Effector CD8-positive, alpha-beta T cell (primary cell): ENCODE measurements at places on chromosomes 12 and 14.

DNA sequence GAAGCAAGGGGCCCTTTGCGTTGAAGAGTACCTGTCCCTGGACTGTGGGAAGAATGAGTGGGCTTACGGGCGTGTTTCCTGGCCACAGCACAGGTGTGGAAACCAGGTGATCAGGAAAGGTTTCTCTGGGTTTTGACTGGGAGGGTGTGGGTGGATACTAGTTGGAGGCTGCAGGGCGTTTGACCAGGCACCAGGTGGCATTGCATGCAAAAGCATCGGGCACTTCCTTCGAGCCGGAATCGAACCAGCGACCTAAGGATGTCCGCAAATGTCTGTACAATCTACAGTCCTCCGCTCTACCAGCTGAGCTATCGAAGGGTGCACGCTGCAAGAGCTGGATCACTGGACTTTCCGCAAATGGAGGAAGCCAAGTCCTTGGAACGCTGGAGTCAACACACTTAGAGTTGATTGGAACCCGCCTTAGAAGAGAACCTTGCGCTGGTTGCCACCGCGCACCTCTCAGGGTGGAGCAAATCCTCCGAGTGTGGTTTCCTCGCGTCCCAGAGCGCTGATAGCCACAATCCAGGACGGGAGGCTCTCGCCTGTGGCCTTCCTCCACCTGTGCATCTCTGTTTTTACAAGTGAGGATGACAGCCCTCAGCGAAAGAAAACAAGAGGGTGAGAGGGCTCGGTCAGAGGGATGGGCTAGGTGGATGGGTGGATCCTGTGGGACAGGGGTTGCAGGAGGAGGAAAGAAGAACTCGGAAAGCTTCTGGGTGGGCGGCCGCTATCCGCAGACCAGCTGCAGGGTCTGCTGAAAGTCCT lies 21.2 kb upstream of the RNASE4 start:
- DNase-seq = peak; percentile 53

DNA sequence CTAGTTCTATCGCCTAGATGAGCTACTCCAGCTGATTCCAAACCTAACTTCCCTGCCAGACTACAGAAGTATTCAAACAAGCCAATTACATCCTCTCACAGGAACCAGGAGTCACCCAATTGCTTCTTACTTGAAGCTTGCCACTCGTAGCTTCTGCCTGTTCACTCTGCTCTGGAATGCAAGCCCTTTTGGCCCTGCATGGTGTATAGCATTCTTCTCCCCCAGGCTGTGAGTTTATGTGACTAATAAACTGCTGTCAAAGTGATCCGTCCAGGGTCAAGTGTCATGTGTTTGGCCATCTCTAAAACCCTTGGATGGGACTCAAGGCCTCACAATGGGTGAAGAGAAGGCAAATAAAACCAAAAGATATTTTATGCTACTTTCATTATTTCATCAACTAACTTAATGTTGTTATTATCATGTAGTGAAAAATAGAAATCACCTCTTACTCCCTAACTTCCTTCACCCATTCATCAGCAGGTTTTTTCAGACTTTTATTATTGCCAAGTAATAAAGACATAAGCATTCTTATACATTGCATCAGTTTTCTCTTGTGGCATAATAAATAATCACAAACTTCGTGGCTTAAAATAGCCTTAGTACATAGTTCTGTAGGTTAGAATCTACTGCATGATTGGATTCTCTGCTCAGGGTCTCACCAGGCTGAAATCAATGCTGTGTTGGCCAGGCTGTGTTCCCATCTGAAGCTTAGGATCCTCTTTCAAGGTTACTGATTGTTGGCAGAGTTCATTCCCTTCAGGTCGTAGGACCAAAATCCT lies 1981.7 kb upstream of the FLRT2 start:
- no peak for DNase-seq

- DNase-seq = no peak
Measured at GRCh38 chr14:105012171-105012985, 8.5 kb downstream of the CDCA4 start.

GRCh38 chr14:58985786-58986185 lies 202.7 kb upstream of the DAAM1 start:
- DNase-seq = no peak

- DNase-seq = peak; percentile 19
Measured at GRCh38 chr12:6200256-6201212, at the start of gene CD9. CD9 (plus strand) TSS chr12:6200400; CDS start chr12:6200500, 100 bp downstream.

DNA sequence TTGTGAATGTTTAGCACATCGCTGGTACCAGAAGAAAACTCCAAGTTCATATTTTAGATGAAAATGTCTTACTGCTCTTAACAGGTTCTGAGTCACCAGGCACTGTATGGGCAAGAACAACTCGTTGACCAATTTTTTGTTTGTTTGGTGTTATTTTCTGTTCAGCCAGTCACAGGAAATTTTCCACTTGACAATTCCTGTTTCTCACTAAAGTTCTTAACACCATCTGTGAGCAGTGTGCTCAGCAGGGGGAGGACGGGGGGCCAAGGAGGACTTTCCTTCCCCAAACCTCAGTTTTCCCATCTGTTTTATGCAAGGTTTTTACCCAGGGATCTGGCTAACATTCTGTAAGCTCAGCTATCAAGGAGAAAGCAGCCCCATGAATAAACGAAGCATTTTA lies 3.0 kb downstream of the NUAK1 start:
- DNase-seq = no peak

DNA sequence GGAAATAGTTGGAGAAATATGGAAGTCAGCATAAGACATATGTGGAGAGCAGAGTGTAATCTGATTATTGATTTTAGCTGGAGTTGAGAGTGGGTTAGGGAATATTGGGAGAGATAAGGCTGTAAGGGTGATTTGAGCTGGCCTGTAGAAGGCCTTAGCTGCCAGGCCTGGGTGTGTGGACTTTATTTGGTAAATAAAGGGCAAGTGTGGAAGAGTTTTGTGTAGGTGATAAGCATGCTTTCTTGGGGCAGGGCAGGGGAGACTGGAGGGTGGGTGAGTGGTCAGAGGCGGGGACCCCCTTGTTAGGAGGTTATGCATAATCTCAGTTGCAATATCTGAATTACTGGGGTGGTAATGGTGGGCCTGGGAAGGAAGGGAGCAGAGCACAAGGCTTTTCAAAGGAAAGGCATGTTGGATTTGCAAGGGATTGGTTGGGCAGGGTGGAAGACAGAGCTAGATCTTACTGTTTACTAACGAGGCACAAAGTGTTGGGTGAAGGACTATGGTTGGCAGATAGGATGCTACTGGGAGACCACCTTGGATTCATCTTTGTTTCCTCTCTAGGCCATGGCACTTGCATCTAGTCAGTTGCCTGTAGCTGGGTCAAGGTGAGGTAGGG lies 5.5 kb downstream of the KHNYN start:
- no peak for DNase-seq
